Stimulated activated CD8-positive, alpha-beta memory T cell treated with anti-CD3 and anti-CD28 coated beads, Interleukin-12 subunit alpha, Interleukin-12 subunit beta, amount 100 ng/mL, for 4 hours (primary cell): ENCODE measurements at places on chromosomes 16 and 17.
A peak's percentile ranks its signal among the peaks of the same experiment; 100 is the strongest.

DNA sequence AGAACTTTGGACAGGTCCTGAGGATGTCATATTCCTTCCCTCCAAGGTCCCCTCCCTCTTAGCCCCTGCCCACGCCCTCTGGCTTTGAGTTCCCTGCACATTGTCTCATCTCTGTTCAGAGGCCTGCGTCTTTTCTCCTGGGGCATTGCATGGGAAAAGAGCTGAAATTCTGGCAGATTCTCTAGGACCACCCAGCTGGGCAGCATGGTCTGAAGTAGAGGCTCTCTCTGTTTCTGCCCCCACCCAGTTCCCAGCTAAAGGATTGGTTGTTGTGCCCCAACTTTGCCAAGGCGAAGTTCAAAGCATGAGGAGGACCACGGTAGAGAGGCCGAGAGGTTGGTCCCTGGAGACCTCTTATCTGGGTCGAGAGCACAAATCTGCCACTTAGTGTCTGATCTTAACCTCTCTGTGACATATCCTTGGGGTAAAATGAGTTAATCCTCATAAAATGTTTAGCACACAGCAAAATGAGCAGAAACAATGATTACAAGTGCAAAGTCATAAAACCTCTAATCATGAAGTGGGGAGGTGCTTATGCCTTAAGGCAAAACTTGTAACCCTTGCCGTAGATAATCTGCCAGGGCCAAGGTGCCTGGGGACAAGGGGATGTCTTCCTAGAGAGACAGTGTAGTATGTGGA is 2.4 kb downstream of the ABAT start:
- no peak for DNase-seq

GRCh38 chr17:40699371-40699770 is 4.2 kb downstream of the KRT24 start:
- DNase-seq, result no peak

GRCh38 chr16:27217256-27217655 is 13.9 kb downstream of the KDM8 start:
- DNase-seq, result no peak

- no peak for DNase-seq
These were observed 122.4 kb upstream of the NUDT7 start for GRCh38 chr16:77599793-77600415.

DNA sequence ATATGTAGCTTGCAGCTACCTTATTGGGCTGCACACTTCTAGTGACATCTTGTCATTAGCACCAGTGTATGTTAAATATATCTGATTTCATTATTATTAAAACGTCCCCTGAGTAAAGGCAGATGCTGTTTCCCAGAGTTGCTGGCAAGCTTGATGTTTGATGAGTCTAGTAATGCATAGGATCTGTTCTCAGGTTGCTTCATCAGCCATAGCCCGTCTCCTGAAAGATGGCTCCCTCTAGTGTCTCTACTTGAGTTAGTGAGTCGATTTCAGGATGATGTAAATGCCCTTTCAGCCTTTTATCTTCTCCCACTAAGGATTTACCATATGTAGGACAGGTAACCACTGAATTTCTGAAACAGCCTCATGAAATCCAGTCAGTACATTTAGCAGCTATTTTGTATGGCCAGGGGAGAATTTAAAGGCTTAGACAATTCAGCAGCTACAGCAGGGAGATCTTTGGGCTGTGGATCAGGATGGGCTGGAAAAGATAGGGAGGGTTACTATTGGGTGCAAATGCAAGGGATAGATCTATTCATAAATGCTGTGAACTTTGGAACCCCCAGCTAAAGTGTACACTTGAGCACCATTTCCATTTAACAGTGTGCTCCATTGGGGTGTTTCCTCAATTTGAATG is 376.3 kb downstream of the CNTNAP4 start:
- no peak for DNase-seq

GRCh38 chr16:26605626-26606271 is 461.0 kb upstream of the C16orf82 start:
- DNase-seq, result no peak

DNA sequence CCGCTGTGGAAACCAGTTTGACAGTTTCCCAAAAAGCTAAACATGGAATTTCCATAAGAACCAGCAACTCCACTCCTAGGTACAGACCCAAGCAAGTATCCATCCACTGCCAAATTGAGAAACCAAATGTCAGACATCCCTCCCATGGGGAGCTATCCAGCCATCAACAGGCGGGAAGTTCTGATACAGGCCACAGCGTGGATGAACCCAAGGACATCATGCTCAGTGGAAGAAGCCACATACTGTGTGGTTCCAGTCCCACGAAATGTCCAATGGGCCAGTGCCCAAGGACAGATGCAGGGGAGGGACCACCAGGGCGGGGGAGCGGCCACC is 12.6 kb upstream of the BAIAP2 start:
- DNase-seq, result no peak

- no peak for DNase-seq
These were observed 28.0 kb downstream of the TOM1L2 start for GRCh38 chr17:17944242-17944641.

DNA sequence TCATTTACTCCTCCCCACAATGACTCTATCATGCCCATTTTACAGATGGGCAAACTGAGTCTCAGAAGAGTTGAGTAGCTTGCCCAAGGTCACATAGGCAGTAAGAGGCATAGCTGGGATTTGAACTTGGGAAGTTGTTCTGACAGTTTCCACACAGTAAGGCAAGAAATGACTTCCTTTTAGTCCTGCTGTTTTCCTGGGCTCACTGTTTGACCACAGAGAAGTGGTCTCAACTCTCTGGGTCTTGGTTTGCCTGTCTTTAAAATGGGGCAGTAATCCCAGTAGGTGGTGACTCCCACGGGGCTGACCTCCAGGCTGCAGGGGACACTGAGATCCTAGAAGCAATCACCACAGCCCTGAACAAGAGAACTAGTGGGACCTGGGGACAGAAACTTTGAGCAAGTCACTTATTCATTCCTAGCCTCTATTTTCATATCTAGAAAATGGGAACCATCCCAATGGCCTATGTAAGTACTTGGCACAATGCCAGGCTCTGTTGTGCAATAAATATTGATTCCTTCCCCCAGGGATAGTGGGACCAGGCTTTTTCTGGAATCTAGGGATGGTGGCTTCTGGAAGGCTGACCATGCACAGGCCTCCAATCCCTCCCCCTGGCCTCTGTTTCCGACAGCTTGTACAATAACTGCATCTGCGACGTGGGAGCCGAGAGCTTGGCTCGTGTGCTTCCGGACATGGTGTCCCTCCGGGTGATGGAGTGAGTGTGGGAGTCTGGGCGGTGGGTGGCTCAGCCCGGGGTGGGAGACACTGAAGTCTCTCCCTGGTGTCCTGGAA is 20.5 kb downstream of the DEXI start:
- no peak for DNase-seq

DNA sequence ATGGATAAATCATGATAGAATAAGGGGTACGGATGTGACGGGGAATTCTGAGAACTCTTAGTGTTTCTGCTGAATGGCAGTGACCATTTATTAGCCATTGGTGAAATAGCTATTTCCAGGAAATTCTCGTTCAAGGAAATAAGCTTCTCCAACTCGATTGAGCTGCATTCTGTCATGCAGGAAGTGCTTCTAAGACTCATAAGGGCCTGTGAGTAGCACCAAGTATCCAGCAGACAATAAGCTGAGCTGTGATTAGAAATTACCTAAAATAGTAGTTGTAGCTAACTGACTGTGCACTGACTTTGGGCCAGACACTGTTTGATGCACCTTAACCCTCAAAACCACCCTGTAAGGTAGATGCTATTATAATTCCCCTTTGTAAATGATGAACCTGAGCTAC is 107.8 kb upstream of the IRX5 start:
- no peak for DNase-seq

DNA sequence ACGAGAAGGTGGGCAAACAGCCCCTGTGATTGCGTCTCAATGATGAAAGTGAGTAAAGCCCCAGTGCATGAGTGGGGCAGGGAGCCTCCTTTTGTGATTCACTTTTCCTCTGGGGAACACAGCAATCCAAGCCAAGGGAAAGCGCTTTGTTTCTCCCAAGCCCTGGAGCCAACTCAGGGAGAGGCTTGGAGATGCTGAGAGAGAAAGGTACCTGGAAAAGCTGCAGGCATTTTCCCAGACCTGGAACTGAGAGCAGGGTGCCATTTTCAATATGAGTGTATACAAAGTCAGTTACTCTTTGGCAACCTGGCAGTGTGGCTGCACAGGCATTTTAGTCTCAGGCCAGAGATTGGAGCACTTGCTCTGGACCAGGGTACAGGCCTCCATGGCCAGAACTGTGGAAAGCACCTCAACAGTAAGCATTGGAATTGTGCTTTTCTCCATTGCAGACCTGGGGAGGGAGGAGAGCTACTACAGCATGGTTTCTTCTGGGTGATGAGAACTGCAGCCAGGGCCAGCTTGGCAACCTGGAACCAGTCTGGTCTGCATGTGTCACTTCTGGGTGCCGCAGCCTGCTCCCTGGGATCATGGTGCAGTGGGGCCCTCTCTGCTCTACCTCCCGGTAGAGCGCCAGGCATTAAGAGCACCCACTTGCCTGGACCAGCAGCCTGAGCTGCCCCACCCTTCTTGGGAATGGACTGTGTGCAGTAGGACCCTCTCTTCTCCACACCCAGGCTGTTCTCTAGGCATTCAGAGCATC is 89.0 kb upstream of the CDH5 start:
- no peak for DNase-seq

- no peak for DNase-seq
These were observed 5.8 kb upstream of the ABCA6 start for GRCh38 chr17:69147460-69147859.

GRCh38 chr16:78040396-78040795 is 18.0 kb downstream of the CLEC3A start:
- DNase-seq, result no peak

- no peak for DNase-seq
These were observed 17.6 kb upstream of the SP2 start for GRCh38 chr17:47878203-47879027.

GRCh38 chr16:30925632-30925987 is 2.2 kb downstream of the FBXL19 start:
- no peak for DNase-seq

GRCh38 chr16:80175011-80175410 is 365.8 kb upstream of the DYNLRB2 start:
- DNase-seq, result no peak

- DNase-seq, result no peak
These were observed 58.4 kb downstream of the TMEM100 start for GRCh38 chr17:55664287-55664686.

DNA sequence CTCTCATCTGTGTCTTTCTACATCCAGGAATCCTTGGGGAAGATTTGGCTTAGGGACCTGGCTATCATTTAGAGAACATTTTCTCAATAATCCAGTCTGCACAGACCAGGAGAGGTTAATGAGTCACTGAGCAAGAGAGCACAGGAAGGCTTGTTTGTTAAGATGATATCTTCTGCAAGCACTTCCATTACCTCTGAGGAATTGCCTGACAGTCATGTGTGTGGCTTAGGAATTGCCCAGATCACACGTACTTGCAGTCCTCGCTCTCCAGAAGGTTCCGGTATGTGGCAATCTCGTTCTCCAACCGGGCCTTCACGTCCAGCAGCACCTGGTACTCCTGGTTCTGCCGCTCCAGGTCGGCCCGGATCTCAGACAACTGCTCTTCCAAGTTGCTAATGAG is 3.3 kb downstream of the KRT37 start:
- DNase-seq, result no peak

DNA sequence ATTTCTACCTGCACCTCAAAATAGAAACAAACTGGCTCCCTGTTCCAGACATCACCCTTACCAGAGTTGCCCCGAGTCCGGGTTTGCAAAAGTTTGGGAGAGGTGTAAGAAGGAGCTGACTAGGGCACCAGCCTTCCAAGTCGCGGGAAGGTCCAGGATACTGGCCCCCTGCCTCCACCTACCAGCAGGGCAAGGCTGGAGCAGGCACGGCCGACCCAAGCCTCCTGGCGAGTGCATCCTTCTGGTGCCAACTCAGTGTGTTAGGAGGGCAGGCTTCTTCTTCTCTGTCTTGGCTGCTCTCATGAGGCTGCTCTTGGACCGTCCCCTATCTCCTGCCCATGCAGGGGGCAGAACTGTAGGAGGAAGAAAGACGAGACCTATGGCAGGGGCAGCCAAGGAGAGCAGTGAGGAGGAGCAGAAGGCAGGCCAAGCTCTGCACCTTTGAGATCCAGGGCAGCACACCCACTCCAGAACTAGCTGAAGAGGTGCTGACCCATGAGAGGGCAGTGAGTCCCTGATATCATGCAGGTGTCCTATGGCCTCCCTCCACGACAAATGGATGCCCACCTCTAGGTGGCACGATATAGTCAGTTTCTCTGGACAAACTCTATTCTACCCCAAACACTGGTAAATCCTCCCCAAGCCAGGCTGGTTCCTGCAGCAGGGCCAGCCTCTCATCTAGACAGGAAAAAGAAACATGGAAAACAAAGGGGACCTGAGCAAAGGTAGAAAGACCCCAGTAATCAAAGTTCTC is 54.4 kb downstream of the CYTH1 start:
- DNase-seq, result no peak

DNA sequence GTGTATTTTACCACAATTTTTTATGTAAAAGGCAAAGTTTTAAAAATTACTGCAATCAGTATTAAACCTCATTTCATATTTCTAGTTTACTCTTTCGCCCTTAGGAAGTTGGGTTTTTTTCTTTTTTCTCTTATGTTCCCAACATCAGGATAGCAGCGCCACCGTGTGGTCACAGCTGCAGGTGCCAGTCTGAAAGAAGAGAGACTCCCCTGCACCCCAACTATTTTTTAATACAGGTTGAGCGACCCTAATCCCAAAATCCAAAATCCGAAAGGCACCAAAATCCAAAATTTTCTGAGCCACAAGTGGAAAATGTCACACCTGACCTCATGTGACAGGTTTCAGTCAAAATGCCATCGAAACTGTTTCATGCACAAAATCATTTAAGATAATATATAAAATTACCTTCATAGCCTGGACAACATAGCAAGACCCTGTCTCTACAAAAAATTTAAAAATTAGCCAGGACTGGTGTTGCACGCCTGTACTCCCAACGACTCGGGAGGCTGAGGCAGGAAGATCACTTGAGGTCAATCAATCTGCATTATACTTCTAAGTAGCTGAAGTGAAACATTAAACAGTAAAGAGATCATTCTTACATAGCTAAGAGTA is 21.8 kb upstream of the ASGR2 start:
- DNase-seq, result peak; percentile 41

DNA sequence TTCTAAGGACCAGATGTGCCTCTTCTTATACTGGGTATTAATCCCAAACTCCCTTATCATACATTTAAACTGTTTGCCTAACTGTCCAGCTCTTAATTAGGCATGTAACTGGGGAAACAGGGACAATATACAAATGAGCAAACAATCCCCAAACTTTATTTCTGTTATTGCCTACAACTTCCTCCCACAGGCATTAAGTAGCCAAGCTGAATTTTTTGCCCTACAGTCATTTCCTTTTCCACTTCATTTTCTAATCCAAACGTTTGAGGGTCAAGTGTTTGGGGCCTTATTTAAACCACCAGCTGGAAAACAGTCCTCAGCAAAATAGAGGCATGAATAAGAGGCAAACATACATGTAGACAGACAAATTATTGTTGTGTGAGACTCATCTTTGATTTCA is 77.4 kb upstream of the CCL2 start:
- DNase-seq, result no peak

DNA sequence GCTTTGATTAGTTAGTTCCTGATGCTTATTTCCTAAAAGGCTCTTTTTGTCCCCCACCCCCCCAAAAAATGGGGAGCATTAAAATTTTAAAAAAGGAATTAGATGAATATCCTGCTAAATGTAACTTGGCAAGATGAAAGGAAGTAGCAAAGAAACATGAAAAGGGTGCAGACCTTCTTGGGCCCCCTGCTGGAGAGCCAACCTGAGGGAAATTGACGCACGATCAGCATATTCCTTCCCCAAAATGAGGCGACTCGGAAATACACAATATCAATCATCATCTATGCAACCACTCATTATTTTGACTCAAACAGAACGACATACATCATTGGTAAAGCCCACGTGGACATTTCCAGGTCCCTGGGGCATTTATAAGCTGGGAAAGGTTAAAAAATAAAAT is 59.7 kb downstream of the GRIN2A start:
- DNase-seq, result no peak
